ENCODE measurements at places on chromosomes 11 and 22.

GRCh38 chr11:44266056-44266780 is 43.7 kb downstream of the ALX4 start:
- no peak for DNase-seq

DNA sequence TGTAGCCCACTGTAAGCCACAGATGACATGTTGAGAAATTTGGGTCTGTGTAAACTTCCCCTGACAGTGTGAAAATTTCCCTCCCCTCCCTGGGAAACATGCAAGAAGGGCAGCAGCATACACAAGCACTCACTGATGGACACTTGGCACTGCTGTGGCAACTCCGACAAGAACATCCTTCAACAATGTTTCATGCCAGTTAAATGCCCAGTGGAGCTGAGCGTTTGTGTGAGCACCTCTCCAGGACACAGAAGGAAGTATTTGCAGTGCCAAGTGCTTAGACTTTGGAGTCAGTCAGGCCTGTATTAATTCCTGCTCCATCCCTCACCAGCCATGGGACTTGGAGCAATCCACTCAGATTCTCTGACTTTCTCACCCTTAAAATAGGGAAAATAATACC is 17.7 kb downstream of the C11orf87 start:
- no peak for DNase-seq

GRCh38 chr11:17581732-17582053 is 34.6 kb downstream of the OTOG start:
- no peak for DNase-seq

GRCh38 chr11:60242740-60243239 is at the start of gene MS4A4E:
Gene MS4A4E (minus strand): TSS chr11:60243137. CDS start chr11:60230055, 13,082 bp downstream.
- peak; percentile 69 for DNase-seq

- no peak for DNase-seq
Measured at GRCh38 chr22:20324139-20324516, 4.3 kb upstream of the DGCR6L start.

GRCh38 chr11:8812438-8812837 is 98.6 kb upstream of the AKIP1 start:
- no peak for DNase-seq
